Activated CD4-positive, alpha-beta T cell treated with anti-CD3 and anti-CD28 coated beads, Interleukin-2, amount 10 ng/mL, durations not matched to agents 24 days and 14 days (primary cell): ENCODE measurements at places on chromosomes 4 and X. TPM values are rescaled to one million over a fixed set of nuclear protein-coding genes. Genes with fewer than 3 reads are reported as not detected.

Gene CENPVL1
- not detected in 2 replicates for total RNA-seq

DNA sequence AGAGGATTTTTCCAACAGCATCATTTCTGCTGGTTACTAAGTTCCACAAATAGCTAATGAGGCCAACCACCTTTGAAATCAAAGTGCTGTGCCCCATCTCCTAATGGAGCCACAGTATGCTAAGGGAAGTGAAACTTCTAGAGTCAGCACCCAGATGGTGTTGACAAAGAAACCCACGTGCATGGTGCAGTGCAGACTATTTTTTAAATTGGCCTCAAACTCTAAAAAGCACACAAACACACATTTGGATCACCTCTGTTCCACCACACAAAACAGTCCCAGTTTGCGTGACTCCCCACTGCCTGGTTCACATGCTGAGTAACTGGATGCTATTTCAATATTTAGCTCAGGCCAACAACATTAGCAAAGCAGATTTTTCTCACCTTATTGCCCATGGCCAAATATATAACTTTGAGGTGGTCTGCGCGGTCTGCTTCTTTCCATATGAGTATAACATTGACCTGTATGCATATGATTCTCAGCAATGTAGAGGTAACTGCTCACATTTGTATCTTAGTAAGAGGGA, 69.9 kb downstream of the AMELX start:
- no peak for DNase-seq

Gene NOP14
- total RNA-seq, result 132 and 141 TPM in 2 replicates

Gene REELD1
- not detected in 2 replicates for total RNA-seq

Gene ARMCX4
- 3.1 and 4.2 TPM in 2 replicates for total RNA-seq

DNA sequence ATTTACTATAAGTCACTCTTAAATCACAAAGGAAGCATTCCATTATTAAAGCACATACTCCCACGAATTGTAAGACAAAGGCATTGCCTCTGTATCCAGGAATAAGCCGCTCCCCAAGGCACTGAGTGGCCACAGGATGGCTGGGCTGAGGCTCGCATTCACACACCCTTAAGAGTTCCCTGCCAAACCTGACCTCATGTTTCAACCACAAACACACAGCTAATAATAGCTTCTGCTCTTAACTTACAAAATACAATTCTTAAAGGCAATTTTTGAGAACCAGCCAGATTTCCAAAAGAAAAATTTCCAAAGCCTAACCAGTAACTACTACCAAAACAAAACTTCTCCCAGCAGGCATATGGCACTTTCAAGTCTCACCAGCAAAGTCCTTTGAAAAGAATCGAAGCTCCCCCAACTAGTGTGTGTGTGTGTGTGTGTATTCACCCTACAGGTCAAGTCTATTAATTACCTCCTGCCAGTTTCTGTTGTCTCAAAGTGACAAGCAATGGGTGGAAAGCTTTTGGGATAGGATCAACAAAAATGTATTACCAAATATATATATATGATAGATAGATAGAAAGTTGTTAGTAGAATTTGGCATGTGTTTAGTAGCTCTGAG, 36.0 kb downstream of the ARHGAP6 start:
- no peak for DNase-seq

Gene CRMP1
- not detected in 2 replicates for total RNA-seq

Gene MAP3K15
- total RNA-seq, result 0.31 and 0.37 TPM in 2 replicates

DNA sequence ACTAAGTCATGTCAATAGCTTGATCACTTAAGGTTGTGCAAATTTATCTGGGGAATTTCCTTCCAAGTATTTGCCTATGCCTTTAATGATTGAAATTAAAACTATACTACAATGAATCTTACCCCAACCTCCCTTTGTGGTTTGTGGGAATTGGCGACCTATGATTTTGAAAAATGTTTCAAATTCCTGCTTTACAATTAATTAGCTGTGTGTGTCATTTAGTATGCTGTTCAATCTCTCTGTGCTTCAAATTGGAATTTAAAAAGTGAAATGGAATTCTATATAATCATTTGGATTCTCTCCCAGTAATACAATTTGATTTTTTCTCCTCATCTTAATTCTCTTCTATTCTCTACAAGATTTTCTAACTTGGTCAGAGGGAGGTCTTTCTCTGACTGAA, 2319.5 kb downstream of the ARAP2 start:
- no peak for DNase-seq

Gene CXCL1
- not detected in 2 replicates for total RNA-seq

DNA sequence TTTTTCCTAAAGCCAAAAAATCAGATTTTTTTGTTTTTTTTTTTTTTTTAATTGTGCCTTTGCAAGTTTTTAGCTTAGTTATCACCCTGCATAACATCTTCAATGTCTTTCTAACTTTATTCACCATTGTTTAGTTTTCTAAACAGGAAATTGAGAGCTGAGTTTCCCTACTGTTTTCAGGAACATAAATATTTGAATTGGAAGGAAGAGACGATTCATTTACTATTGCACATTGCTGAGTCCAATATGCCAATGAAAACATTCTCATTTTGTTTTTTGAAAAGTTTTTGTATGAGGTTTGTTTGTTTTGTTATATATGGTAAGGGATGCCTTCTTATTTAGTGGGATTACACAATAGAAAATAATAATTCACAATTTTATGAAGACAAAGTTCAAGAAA, 148.4 kb downstream of the ANKRD50 start:
- no peak for DNase-seq

DNA sequence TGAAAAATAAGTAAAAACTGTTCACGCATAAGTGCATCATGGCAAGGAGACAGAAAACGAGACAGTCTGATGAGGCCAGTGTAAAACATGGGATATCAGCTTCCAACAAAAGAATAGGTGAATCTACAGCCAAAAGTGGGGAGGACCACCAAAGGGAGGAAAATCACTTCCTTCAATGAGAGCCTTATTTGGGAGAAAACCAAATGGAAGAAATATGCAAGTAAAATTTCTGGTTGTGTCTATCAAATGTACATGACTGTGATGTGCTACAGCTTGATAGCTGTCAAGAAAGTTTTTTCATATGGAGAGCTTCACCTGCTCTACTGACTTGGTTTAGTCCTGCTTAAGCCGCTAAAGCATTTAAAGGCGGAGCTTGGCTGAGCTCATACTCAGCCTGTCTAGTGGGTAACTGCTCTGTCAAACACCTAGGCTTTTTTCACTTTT, 66.2 kb downstream of the MAGEA1 start:
- DNase-seq, result no peak

Gene SMS
- 161 and 162 TPM in 2 replicates for total RNA-seq

DNA sequence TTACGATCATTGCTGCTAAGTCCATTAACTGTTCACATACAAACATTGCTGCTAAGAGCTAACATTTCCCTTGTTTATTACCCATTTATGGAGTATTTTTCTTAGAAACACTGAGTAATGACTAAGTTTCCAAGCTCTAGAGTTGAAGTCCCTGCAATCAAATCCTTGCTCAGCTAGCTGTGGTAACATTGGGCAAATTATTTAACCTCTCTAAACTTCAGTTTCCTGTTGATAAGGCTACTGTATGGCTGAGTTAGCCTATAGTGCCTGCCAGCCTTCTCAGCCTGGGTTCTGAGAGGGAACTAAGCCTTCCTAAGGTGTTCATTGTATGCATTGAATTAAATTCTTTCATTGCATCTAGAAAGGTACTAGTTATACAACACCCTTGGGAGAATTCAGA, 15.2 kb upstream of the SCOC start:
- no peak for DNase-seq

Gene DCHS2
- not detected in 2 replicates for total RNA-seq

Gene CDS1
- not detected in 2 replicates for total RNA-seq

GRCh38 chr4:47415719-47416118, 47.8 kb downstream of the COMMD8 start:
- DNase-seq, result no peak

Gene PTTG2
- 0.31 and 0.63 TPM in 2 replicates for total RNA-seq

DNA sequence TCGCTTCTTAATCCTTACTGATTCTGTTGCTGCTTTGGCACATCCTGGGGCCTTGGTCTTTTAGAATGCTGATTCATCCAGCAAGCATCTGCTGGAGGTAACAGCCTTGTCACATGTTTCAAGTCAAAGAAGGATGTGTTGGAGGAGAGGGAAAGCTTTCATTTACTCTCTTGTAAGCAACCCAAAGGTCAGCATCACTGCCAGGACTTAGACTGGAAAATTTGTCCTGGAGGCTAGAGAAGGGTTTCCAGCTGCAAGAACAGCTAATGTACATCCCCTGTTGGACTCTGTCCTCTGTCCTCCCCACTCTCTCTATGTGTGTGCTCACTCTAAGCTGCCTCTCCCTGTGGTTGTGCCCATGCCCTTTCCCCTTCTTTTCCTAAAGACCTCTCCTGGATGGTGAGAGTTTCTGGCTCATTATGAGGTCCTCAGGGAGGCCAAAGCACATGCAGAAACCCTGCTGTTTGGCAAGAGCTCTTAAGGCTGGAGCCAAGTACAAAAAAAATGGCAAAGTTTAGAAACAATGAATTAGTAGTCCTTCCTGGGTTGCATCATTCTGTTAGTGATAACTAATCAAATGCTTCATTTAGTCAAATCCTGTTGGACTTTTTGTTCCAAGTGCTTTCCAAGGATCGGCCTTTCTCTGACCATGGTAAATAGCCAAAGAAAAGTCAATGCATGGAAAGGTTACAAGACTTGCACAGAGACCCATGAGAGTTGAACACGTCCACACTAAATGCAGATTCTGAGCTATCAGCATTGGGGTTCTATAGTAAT, 13.4 kb upstream of the SRPX start:
- no peak for DNase-seq
